Nucleus accumbens (tissue), 56 donors: ENCODE measurements at places on chromosomes 2 and 18.

GRCh38 chr2:19365126-19365525, 6.7 kb upstream of the OSR1 start:
- no peak for DNase-seq

- DNase-seq, result no peak
These were observed 243.0 kb upstream of the SPRED2 start for GRCh38 chr2:65675350-65675749.

GRCh38 chr2:215178121-215178520, 39.7 kb upstream of the ABCA12 start:
- DNase-seq, result no peak

DNA sequence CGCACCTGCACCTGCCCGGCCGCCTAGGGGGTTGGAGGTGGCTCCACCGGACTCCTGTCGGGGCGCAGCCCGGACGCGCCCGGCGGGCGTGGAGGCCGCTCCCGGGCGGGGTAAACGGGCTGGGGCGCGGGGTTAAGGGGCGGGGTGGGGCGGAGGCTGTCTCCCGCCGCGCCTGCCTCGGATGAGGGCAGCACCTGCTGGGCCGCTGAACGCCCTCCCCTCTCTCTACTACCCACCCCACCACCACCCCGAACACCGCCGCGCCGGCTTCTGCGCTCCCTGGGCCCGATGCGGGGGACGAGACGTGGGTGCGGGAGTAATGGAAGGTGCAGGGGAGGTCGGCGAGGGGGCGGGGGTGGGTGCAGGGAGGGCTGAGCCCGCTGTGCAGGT, 224.8 kb upstream of the ID2 start:
- no peak for DNase-seq

- DNase-seq, result no peak
These were observed 8.3 kb upstream of the TMEM178A start for GRCh38 chr2:39657287-39657937.

DNA sequence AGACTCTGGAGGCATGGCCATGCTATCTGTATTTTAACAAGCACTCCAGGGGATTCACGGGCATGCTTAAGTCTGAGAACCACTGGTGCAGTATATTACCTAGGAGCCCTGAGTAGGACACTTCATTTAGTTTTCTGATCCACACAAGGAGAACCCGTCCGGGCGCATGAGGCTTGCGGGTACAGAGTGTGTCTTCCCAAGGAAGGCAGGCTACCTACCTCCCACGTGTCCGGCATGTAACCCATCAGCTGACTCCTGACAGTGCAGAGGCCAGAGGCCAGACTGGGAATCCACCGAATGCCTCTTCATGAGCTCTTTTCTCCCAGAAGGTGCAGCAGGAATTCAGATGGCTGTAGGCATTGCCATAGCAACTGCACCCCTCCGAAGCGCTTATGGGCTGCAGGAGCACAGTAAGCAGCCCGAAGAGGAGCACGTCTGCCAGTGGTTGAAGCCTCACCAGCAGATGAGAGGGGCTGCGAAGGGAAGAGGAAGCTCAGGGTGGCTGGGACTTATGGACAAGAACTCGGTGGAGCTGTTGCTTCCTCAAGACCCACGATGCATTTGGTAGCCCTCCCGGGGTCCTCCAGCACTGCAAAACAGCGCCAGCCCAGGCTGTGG, 33.8 kb upstream of the DNMT3A start:
- DNase-seq, result no peak

DNA sequence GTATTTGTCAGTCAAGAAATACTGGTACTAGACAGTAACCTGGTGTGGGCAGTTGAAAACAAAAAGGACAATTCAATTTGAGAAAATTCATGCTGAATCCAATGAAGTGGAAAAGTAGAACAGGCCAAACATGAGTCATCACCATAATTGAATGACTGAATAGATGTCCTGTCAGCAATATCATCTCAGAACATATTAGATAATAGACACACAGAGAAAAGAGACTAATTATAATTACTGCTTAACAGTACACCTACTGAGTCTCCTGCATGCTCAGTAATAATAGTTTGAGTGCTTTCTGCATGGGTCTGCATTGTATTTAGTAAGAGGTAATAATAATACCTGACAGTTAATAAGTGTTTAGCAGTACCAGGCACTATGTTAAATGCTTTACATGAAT, 138.6 kb upstream of the ZC3H15 start:
- no peak for DNase-seq

GRCh38 chr2:67516362-67516761, 119.2 kb downstream of the ETAA1 start:
- DNase-seq, result no peak

DNA sequence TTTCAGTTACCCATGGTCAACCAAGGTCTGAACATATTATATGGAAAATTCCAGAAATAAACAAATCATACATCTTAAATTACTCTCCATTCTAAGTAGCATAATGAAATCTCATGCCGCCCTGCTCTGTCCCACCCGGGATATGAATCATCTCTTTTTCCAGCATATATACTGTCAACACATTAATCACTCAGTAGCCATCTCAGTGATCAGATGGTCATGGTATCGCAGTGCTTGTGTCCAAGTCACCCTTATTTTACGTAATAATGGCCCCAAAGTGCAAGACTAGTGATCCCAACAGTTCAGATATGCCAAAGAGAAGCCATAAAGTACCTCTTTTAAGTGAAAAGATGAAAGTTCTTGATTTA, 43.8 kb downstream of the OSBPL6 start:
- DNase-seq, result no peak

- no peak for DNase-seq
These were observed 147.3 kb downstream of the BCL11A start for GRCh38 chr2:60406192-60406591.

DNA sequence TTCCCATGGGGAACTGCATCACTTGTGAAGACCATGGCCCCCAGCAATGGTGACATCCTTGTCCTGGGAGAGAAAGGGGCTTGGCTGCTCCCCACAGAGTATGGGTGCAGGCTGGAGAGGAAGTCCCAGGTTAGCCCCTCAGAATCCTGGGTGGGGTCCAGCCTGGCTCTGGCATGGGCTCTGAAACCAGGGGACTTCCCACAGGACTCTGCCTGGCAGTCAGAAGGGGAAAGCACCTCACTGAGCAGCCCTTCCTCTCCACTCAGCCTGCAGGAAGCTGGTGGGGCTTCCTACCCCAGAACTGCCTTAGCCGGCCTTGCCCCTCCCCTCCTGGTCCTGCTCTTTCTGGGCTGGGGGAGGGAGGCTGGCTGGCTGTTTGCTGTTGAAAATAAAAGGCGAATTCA, 3.7 kb downstream of the NEURL3 start:
- no peak for DNase-seq

- DNase-seq, result no peak
These were observed 9.1 kb downstream of the PCARE start for GRCh38 chr2:29065068-29065811.

DNA sequence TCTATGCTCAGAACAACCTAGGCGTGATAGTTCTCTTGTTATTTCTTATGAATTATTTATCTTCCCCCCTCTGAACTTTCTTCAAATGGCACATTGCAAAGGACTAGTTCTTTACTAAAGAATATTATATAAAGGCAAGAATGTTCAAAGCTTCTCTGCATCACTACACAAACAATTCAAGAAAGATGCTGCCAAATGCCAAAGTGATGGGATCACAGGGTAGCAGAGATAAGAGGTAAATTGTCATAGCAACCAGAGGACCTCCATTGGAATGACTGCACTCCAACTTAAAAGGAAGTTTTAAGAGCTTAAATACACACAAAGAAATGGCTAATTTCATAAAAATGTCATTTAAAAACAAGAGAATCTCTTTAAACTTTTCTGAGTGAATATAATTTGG, 72.8 kb downstream of the AQP4 start:
- DNase-seq, result no peak

DNA sequence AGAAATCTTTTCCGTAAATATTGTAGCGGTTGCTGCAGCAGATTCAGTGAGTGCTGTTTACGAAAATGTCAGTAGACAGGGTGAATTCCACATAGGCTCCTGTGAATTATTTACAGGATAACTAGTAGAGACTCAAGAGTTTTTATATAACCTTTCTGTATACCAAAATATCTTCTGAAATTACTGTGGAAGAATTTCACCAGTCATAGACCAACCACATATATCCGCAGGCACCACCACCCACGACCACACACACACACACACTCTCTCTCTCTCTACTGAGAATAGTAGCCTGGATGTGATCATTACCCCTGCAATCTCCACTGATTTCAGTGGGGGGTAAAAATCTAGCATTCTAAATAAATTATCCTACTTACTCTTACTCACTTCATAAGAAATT, 341.8 kb downstream of the RBM43 start:
- no peak for DNase-seq

DNA sequence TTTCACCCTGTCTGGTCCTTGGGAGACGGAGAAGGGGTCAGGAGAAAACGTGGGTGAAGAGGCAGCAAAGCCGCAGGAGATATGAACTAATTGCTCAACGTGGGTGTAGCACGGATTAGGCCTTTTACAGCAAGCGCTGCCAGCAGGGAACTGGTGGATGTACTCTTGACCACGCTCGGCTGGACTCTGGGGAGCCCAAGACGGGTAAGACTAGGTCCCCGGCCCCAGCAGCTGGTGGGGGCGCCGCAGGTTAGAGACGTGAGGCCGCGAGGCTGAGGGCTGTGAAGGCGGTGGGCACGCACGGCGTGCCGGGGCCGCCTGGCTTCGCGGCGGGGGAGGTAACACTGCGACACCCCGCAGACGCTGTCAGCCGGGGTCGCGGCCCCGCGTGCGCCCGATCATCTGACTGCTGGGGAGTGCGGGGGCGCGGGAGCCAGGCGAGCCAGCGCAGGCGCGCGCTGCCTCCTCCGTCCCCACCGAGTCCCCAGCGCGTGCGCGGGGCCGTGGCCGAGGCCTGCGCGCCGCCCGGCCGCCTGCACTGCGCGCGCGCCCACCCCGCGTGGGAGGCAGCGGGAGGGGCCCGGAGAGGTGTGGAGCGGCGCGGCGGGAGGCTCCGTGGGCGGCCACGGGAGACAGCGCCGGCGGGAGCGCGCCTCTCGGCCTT, at the start of gene CLIP4:
Gene CLIP4 (plus strand): TSS at position 470 of the 664 bp plus-strand sequence. CDS start 5,974 bp downstream, outside the sequence.
- peak; percentile 71 for DNase-seq

DNA sequence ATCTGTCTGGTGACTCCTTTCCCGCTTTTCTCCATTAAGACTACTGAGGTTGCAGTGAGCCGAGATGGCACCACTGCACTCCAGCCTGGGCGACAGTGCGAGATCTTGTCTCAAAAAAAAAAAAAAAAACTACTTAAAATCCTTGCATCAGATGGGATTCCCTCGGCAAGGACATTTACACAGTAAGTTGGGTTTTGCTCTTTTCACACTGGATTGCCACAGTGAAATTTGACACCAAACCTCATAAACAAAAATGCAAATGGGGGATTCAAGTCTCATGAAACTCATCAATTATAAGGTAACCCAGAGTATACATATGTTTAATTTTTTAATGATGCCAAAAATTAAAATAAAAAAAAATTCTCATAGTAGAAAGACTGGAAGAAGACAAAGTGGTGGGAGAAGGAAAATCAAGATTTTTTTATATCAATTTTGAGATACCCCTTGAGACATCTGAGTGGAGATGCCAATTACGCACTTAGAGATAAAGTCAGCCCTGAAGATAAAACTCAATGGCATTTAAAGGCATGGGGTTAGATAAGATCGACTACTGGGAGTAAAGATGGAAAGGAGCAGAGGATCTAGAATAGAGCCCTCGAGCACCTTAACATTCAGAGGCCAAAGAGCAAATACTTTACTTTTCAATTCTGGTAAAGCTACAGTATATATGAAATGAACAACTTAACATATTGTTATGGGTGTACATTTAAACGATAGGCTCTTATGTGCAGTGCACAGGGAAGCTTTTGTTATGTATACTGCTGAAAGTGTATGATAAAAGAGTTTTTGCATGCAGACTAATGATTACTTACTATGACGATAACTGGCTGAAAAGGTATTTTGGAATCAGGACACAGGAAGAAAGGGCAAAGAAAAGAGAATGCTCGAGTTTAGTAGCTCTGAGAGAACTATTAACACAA, 37.6 kb downstream of the CHMP3 start:
- DNase-seq, result no peak

DNA sequence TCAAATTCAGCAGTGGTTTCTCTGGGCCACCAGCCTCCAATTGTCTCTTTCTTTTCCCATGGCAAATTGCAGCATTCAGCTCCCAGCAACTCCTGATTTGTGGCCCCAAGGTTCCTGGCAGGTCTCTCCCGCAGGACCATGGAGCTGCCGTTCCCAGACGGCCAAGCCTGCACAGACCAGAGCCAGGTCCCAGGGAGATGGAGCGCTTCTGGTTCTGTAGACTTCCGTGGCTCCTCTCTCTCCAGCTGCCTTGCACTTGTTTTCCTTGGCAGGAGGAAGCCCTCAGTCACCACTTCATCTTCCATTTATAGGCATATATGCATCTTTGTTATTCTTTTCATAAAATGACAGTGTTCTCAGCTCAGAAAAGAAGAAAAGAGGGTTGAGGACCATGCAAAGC, 21.7 kb downstream of the TNP1 start:
- no peak for DNase-seq

DNA sequence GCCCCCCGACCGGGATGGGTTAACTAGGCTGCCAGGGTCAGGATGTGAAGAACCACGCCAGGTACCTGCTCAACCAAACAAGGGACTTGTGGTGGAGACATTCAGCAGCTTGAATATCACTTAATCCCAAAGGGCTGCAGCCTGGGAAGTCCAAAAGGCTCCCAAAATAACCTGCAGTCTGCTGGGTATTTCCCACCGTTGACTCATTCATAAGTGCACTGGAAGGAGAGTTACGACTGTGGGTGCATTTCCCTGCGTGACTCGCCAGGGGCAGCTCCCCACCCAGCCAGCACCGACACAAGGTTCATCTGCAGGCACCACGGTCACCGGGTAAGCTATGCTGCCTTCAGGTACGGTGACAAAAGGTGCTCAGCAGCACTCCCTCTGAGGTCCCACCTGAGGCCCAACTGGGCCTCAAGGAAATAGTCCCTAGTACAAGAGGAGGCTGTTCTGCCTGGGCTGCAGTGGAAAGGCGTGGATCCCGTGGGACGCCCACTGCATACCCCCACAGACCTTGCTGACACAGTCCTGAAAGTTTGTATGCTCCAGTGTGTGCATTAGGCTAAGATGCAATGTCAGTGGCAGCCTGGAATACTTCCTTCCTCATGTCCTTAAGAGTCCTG, 86.5 kb downstream of the UXS1 start:
- no peak for DNase-seq

DNA sequence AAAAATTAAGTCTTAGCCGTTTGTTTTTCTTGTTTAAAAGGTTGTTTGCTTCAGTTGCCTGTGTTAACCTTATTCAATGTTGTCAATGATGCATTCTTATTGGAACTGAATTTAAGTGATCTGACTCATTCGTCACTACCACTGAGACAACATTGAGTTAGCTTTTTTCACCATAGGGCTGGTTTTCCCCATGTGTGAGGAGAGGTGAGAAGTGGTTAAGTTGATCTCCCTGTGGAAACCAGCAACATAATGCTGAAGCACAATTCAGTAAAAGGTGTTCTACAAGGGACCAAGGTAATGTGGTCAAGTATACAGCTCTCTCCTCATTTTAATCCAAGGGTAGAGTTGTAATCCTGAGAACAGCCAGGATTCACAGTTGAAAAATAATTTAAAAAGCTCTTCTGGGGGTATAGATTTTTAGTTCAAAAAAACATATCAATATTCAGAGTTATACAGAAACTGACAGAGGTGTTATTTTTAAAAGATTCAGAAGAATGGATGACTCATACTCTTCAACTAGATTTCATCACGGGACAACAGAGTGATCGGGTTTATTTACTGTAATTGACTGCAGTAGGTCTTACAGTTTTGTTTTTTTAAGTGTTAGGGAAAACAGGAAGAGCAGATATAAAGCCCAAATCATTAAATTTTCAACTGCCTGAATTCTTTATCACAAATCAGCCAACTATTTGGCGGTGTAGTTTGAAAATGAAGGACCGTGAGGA, 12.6 kb downstream of the NOP58 start:
- DNase-seq, result no peak

GRCh38 chr2:37797081-37797480, 125.6 kb upstream of the CDC42EP3 start:
- no peak for DNase-seq
